Activated CD4-positive, alpha-beta memory T cell treated with anti-CD3 and anti-CD28 coated beads, Interleukin-2, amount 10 ng/mL, durations not matched to agents 7 days and 5 days (primary cell): ENCODE measurements at places on chromosomes 11 and 22. TPM values are rescaled to one million over a fixed set of nuclear protein-coding genes. Genes with fewer than 3 reads are reported as not detected.

Gene NAV2
- total RNA-seq, result 0.70 TPM

DNA sequence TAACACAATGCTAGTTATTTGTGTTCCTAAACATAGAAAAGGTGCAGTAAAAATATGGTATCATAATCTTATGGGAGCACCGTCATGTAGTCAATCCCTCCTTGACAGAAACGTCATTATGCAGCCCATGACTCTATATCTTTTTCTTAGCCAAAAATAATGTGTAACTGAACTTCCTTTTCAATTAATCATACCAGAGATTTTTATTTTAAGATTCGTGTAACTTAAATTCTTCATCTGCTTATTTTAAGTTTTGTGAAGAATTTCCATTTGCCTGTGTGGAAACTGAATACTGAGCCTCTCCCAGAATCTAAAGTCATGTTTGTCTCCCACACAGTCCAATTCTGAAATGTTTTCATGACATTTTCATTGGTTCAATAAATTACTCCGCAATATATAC is 699.1 kb downstream of the KCNA4 start:
- no peak overlapping the region for H3K4me3 ChIP-seq
- H3K27me3 ChIP-seq, result no peaks in the 10 kb centered on the region
- no peaks in the 10 kb centered on the region for H3K36me3 ChIP-seq
- H3K4me1 ChIP-seq, result no peaks in the 10 kb centered on the region
- DNase-seq, result no peak
- H3K27ac ChIP-seq, result no peak overlapping the region

DNA sequence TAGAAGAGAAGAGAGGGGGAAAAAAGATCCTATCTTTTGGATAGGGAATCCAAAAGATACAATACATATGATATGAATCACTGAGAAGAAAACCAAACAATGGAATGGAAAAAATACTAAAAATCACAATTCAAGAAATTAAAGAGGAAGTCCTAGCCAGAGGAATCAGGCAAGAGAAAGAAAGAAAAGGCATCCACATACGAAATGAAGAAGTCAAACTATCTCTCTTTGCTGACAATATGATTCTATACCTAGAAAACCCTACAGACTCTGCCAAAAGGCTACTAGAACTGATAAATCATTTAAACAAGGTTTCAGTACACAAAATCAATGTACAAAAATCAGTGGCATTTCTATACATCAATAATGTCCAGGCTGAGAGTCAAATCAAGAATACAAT is 91.4 kb downstream of the EFCAB6 start:
- no peaks in the 10 kb centered on the region for H3K36me3 ChIP-seq
- H3K27ac ChIP-seq, result no peak overlapping the region
- H3K4me1 ChIP-seq, result peaks cover 12% of the 10 kb centered on the region

DNA sequence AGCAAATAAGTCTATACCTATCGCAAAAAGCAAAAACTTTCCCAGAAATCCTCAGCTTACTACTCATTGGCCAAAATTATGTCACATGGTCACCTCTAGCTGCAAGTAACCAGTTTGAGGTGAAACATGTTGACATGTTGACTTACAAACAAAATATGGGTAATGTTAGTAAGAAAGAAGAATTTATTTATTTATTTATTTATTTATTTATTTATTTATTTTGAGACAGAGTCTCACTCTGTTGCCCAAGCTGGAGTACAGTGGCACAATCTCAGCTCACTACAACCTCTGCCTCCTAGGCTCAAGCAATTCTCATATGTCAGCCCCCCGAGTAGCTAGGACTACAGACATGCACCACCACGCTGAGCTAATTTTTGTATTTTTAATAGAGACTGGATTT is 5.4 kb upstream of the SLC35C1 start:
- H3K27ac ChIP-seq, result no peak overlapping the region
- no peak overlapping the region for H3K4me3 ChIP-seq
- no peaks in the 10 kb centered on the region for H3K27me3 ChIP-seq
- no peaks in the 10 kb centered on the region for H3K36me3 ChIP-seq
